Effector memory CD8-positive, alpha-beta T cell (primary cell): ENCODE measurements at places on chromosomes 2 and 18.

DNA sequence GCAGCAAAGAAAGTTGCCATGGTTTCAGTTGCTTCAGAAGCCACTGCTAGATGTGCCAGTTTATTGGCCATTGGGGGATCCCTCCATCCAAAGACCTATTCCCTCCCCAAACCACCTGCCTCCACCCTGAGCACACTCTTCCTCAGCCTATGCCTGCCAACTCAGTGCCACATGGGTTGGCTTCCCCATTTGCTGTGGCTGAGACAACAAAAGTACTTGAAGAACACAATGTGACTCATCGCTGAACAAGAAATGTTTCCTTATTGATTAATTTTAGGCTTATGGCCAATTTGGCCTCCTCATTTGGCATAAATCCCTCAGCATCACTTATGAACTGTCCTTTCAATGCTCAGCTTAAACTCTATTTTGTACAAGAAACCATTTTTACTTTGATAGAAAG is 215.9 kb downstream of the TMEM247 start:
- no peak for DNase-seq

- DNase-seq: no peak
Measured at GRCh38 chr2:85230679-85231467, 96.9 kb downstream of the TGOLN2 start.

- DNase-seq: no peak
Measured at GRCh38 chr2:26273501-26273900, 28.8 kb downstream of the HADHB start.

DNA sequence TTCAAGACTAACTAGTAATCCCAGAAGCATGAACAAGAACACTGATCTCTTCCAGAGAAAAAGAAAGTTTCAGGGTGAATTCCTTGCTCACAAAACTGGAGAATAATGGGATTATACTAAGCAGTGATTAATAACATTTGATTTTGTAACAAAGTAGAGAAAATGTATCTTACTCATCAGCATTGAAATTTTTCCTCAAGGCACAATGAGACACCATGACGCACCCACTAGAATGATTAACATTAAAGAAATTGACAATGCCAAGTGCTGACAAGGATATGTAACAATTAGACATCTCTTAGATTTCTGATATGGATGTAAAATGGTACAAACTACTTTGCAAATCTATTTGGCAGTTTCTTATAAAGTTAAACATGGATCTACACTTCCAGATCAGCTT is 101.1 kb upstream of the EPHA4 start:
- no peak for DNase-seq
